ENCODE measurements at places on chromosomes 12 and 14.

DNA sequence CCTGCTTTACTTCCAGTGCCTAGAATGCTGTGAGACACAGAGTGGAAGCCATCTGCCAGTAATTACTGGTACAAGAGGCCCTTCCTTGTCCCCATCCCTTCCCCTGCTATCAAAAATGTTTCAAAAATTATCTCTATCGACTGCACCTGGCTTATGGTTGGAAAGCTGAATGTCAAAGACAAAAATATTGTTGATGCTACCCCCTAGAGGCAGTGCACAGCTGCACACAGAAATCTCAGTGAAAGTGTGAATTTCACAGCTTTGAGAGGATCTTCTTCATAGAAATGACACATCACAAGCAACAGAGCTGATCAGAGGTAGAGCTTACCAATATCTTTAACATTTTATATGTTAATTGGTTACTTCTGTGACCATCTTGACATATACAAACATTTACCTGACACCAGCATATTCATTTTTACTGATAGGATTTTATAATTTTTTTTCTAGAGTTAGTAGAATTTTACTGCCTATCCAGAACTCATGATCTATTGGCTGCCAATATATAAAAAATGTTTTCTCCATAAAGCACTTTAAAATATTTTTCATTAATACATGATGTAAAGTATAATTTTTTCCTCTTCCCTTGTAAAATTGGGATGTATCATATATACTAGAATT, 138.0 kb downstream of the AACS start:
- DNase-seq: no peak

DNA sequence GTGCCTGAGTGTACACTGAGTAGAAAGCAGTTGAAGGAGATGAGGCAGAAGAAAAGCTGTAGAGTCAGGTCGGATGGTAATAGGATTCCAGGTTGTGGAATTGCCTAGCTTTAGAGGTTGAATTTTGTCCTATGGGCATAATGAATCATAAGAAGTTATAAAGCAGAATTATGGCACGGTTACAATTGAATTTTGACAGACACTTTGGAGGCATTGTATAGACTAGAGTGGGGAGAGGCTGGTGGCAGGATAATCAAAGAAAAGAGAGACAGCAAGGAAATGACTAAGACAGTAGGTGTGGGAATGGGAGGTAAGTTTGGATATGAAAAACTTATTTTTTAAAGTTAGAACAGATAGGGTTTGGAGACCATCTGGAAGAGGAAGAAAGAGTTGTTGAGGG, 102.6 kb downstream of the NTN4 start:
- no peak for DNase-seq

- DNase-seq: no peak
These were observed 81.2 kb downstream of the PRKD1 start for GRCh38 chr14:29846339-29847055.

DNA sequence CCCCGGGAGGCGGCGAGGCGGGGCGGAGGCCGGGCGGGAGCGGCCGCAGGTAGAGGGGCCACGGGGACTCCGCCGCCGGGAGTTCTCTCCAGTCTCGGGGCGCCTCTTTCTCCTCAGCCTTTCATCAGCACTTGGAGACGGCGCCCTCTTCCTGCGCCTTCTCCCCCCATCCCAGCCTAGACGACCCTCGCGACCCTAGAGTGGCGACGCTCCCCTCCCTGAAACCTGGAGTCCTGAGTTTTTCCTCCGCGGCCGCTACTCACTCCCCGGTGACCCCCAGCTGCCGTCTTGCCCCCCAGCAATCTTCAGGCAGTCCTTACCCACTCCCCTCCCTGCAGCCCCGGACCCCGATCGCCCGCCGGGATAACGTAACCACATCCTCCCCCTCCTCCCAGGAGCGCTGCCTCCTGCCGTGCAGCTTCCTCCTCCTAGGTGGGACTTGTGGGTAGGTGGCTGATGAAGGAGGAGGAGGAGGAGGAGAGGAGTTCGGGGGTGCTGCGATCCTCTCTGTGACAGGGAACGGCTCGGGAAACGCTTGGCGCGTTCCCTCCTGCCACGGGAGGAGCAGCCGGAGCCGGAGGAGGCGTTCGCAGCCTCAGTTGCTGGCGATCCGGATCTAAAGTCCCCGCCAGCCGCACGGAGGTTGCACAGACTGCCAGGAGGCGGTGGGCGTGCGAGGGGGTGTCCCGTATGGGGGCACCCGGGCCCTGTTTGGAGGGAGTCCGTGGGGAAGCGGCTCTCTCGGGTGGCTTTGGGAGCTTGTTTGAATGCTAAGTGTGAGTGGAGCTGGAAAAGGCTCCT, 891 bp downstream of the PLEKHA5 start:
- DNase-seq: peak; percentile 30

GRCh38 chr14:45650754-45651153, 397.8 kb upstream of the MIS18BP1 start:
- DNase-seq: no peak

- no peak for DNase-seq
These were observed 277.9 kb downstream of the CCER1 start for GRCh38 chr12:90677055-90677454.

DNA sequence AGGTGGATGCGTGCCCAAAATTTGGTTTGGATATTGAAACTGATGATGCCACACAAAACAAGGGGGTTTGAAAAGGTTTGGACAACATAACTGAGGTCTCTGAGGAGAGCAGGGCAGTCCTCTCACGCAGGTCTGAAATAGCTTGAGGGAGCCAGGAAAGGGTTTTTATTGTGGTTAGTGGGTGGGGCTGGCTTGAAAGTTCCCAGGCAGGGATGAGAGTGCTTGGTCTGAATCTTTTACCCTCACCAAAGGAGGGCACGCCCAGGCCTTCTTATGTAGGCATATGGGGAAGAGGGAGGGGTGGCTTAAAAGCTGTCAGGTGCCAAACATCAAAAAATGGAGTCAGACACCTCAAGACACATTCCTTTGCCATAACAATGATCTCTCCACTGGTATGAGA, 493.1 kb upstream of the CCDC196 start:
- DNase-seq: no peak

GRCh38 chr14:38867561-38868150, 235.4 kb downstream of the SEC23A start:
- peak; percentile 47 for DNase-seq

DNA sequence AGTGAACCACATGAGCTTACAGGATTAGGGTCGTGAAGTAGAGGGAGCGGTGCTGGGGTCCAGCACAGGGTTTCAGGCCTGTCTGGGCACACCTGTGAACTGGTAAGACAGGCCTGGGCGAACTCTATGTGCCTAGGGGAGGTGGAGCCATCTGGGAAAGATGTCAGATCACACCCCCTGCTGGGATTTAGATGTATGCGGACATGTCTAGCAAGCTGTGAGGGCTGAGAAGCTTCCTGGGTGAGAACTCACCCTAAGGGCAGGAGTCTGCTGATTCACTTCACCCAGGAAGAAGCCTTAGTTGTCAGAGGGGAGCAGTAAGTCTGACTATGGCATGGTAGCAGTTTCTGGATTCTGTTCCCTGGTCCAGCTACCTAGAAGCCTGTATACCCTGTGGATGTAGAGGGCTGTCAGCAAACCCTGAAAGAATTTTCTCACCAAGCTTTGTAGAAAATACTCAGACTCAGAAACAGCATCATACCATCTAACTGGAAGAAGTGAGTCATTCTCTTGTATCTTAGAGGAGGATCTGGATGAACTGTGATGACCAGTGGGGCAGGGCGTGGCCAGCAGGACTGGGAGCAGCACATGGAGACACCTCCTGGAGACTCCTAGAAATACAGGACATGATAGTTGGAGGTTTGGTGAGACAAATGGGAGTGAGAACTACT, 11.2 kb upstream of the PYGL start:
- peak; percentile 27 for DNase-seq

DNA sequence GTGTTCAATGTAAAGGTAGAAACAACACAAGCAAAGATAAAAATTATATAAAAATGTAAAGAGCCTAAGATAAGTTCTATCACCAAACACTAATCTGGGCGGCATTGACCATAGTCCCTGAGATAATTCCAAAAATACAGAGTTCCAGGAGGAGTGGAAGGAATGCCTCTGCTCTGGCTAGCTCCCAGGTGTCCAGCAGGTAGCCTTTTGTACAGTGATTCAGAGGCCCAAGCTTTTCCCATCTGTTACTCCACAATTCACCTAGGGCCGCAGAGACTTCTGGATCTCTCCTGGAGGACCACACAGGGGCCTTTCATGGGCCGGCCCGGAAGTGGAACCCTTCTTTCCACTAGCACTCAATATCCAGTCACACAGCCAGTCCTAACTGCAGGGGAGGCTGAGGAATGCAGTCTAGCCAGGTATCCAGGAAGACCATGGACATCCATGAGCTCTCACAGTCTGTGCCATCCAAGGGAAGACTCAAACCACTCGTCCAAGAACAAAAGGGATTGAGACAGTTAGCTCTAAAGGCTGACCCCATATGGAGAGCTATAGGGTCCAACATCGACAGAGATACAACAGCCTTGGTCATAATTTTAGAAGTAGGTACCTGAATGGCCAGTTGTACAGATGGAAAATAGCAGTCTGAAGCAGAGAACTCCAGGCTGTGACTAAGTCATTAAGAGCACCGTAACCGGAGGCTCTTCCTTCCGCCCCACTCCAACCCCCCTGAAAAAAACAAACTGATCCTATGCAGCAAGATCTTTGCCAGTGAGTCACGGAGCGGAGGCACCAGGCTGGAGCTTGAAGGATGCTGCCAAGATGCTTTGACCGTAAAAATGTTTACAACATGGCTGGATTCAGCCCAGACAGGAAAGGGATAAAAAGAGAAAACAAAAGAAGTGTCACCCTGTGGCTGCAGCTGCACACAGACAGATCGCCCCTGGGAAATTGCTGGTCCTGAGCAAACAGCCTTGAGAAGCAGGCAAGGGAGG, 204.8 kb downstream of the NUAK1 start:
- no peak for DNase-seq

DNA sequence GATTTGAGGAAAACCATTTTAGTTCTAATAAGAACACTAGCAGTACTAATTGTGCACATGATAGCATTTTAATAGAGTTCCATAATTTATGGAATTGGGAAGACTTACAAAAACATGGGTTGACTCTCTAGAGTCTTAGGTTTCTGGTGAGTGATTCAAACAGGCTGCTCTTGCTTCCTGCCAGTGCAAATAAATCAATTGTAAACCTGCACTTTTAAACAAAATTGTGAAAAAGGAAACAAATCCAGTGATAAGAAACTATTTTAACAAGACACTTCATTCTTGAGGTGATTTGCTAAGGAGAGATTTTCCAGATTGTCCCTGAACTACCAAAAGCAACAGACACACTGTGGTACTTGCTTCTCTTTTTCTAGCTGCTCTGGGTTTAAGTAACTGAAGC, 112.2 kb downstream of the CACNA1C start:
- no peak for DNase-seq

- no peak for DNase-seq
These were observed 107.8 kb downstream of the GCH1 start for GRCh38 chr14:54794796-54795195.

- peak; percentile 47 for DNase-seq
These were observed 5.2 kb upstream of the ACADS start for GRCh38 chr12:120720234-120720986.

DNA sequence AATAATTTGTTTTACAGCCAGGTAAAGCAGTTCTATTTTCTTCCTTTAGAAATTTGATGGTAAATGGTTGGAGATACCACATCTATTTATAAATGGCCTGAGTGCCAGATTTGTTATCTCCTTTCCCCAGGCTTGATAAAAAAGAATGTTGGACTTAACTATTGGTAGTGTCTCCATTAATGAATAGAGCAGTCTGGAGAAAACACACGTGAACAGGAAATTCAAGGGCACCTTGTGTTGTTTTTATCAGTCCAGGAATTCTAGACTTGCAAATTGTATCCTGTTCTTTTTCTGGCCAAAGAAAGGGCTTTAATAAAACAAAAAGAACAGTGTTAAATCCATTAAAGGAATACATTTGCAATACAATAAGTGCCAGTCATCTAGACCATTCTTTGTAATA, 40.8 kb upstream of the BMAL2 start:
- DNase-seq: no peak

DNA sequence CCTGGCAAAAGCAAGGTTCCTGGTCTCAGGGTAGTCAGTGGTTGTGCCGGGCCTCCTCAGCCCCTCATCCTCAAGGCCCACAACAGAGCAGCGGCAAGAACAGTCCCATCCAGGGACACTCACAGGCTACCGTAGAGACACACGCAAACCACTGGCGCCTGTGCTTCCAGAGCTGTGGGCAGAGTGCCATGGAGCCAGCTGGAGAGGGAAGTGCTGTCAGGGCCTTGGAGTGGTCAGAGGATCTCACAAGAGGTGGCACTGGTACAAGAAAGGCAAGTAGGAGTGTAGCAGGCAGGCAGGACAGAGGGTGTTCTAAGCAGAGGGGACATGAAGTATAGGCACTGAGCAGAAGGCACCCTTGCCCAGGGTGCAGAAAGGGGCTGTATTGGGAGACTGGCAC, 34.6 kb downstream of the ANKRD9 start:
- DNase-seq: no peak

- DNase-seq: no peak
These were observed 7.0 kb downstream of the ITGB7 start for GRCh38 chr12:53200107-53200457.

DNA sequence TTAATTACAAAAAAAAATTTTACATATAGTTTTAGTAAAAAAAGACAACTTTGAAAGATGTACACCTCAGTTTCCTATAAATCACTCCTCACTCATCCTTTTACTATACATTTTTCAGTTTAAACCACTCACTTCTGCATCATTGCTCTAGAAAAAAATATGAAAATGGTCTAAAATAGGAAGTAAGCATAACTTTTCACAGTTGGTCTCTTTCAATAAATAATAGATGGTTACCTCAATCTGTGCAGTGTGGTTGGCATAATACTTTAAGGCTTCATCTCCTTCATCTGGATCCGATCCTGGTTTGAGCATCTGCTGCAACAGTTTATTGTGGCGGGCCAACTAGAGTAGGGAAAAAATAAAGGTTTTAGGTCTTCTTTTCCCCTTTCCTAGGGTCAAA, 247.9 kb downstream of the SSPN start:
- DNase-seq: no peak

DNA sequence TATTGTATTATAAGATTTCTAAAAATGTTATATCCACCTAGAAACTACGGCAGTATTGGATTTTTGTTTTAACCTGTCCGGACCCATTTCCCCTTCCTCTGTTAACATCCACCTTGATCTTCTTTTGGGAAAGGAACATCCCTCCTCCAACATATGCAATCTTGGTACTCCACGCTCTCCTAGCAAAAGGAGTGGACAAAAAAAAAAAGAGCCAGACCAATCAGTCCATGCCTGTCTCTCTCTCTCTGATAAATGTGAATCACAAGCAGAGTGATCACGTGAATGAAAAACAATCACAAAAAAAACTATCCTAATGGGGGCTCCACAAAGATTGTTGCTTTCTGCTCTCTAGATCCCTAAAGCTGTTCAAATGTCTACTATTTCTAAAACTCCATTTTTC, 27.1 kb downstream of the OSBPL8 start:
- DNase-seq: no peak

GRCh38 chr12:102344691-102345090, 135.7 kb downstream of the IGF1 start:
- no peak for DNase-seq

- DNase-seq: no peak
These were observed 393.8 kb downstream of the LRFN5 start for GRCh38 chr14:42000450-42000849.

DNA sequence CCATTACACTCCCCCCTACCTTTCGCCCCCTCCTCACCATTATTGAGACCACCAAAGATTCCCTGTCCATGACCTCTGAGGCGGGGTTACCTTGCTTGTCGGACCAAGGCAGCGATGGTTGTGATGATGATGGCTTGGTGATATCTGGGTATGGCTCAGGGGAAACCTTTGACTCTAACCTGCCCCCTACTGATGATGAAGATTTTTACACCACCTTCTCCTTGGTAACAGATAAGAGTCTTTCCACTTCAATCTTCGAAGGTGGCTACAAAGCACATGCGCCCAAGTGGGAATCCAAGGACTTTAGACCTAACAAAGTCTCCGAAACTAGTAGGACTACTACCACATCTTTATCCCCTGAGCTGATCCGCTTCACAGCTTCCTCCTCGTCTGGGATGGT, 350.2 kb downstream of the DIO2 start:
- no peak for DNase-seq

Data from CMK (cell line).